Gastroesophageal sphincter (tissue), 4 donors: ENCODE measurements at places on chromosomes 12 and 14. TPM values are rescaled to one million over a fixed set of nuclear protein-coding genes. Genes with fewer than 3 reads are reported as not detected.
A peak's percentile ranks its signal among the peaks of the same experiment; 100 is the strongest.

- H3K36me3 ChIP-seq, result peaks cover 21% of the 10 kb centered on the region
- no peaks in the 10 kb centered on the region for H3K4me1 ChIP-seq
These were observed 91.8 kb downstream of the RCOR1 start for GRCh38 chr14:102684298-102684663.

GRCh38 chr12:9381619-9382018 is 173.4 kb upstream of the PZP start:
- H3K4me3 ChIP-seq, result no peak overlapping the region
- no peak overlapping the region for H3K27ac ChIP-seq
- ATAC-seq, result peak; percentile 10
- no peaks in the 10 kb centered on the region for H3K27me3 ChIP-seq
- no peaks in the 10 kb centered on the region for H3K36me3 ChIP-seq

DNA sequence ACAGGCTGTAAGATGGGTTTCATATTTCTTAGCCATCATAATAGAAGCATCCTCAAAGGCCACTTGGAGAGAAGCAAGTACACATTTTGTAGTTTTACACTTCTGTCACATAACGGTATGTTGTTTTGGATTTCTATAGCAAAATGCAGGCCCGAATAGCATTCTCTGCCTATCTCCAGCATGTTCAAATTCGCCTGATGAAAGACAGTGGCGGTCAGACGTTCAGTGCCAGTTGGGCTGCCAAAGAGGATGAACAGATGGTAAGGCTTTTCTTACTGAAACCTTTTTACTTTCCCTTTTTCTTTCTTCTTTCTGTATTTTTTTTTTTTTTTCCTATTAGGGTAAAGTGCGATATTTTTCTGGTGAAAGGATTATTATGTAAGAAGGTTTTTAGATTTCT is 110.5 kb downstream of the TTLL5 start:
- no peaks in the 10 kb centered on the region for H3K4me1 ChIP-seq
- no peaks in the 10 kb centered on the region for H3K27me3 ChIP-seq
- no peak for ATAC-seq
- H3K27ac ChIP-seq, result no peak overlapping the region
- H3K36me3 ChIP-seq, result no peaks in the 10 kb centered on the region
- no peak overlapping the region for H3K4me3 ChIP-seq

DNA sequence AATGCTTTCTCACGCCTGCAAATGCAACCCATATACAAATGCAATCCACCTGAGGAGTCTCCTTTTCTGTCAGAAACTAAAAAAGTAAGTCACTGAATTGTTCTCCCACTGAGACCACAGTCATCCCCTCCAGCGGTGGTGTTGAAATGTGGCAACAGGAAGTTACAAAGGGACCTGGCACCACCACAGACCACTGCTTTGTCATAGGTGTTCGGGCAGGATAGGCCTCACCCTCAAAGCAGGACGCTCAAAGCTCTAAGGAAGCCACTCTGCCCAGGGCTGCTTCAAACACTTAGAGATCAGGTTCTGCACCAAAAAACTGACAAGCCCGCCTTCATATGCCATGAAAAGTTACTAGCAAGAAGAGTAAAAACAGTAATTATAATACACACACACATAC is 11.3 kb downstream of the PHLDA1 start:
- H3K27me3 ChIP-seq, result no peaks in the 10 kb centered on the region
- peak overlapping the region; percentile 43 for H3K27ac ChIP-seq
- ATAC-seq, result peak; percentile 51
- peaks cover 9% of the 10 kb centered on the region for H3K4me1 ChIP-seq
- H3K4me3 ChIP-seq, result no peak overlapping the region

GRCh38 chr12:11732023-11732422 is 82.5 kb downstream of the ETV6 start:
- H3K27ac ChIP-seq, result peak overlapping the region; percentile 72
- H3K4me1 ChIP-seq, result peaks cover 57% of the 10 kb centered on the region
- H3K36me3 ChIP-seq, result no peaks in the 10 kb centered on the region
- H3K27me3 ChIP-seq, result no peaks in the 10 kb centered on the region
- H3K4me3 ChIP-seq, result no peak overlapping the region

GRCh38 chr12:94297876-94298505 is 149.6 kb downstream of the PLXNC1 start:
- ATAC-seq, result no peak
- no peaks in the 10 kb centered on the region for H3K4me1 ChIP-seq
- no peak overlapping the region for H3K27ac ChIP-seq
- no peak overlapping the region for H3K4me3 ChIP-seq
- H3K36me3 ChIP-seq, result no peaks in the 10 kb centered on the region
- H3K27me3 ChIP-seq, result no peaks in the 10 kb centered on the region

- no peaks in the 10 kb centered on the region for H3K36me3 ChIP-seq
- no peaks in the 10 kb centered on the region for H3K4me1 ChIP-seq
- no peak overlapping the region for H3K27ac ChIP-seq
- ATAC-seq, result no peak
- no peaks in the 10 kb centered on the region for H3K27me3 ChIP-seq
- no peak overlapping the region for H3K4me3 ChIP-seq
These were observed 92.2 kb downstream of the ACSS3 start for GRCh38 chr12:81170072-81170471.

GRCh38 chr14:36942522-36943245 is 229.7 kb downstream of the SLC25A21 start:
- H3K27ac ChIP-seq, result no peak overlapping the region
- H3K27me3 ChIP-seq, result no peaks in the 10 kb centered on the region
- H3K4me1 ChIP-seq, result no peaks in the 10 kb centered on the region
- no peak for ATAC-seq
- no peak overlapping the region for H3K4me3 ChIP-seq
- no peaks in the 10 kb centered on the region for H3K36me3 ChIP-seq

DNA sequence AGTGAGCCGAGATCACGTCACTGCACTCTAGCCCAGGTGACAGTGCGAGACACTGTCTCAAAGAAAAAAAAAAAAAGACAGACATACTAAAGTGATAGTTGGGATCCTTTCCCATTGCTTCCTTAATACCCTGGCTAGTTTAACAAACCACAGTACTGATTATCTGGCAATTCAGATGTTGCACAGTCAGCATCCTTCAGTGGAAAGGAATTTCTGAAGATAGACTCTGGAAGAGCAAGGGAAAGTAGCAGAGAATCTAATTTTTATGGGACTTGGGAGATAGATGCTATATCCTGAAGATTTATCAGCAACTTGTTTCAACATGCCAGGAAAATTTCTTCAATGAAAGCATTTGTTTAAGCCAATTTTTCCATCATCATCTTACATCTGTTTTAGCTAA is 6.5 kb upstream of the PPFIBP1 start:
- H3K4me3 ChIP-seq, result no peak overlapping the region
- no peak for ATAC-seq
- H3K27ac ChIP-seq, result no peak overlapping the region
- no peaks in the 10 kb centered on the region for H3K36me3 ChIP-seq

DNA sequence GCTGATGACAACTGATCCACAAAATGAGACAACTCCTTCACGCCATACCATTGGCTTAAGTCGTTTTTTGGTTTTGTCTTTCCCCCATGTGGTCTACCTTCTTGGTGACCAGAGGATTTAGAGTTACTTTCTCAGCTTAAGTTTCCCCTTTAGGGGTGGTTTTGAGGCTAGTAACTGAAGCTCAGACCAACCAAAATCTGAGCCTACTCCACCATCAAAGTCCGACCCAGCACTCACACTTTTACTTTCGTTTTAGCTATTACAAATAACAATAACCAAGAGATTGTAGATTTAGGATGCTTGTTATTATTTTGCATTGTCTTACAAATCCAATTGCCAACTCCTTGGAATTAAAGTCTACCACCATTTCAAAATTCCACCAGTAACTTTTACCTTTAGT is 130.6 kb upstream of the MDM1 start:
- no peak overlapping the region for H3K4me3 ChIP-seq
- ATAC-seq, result no peak
- no peaks in the 10 kb centered on the region for H3K36me3 ChIP-seq
- H3K4me1 ChIP-seq, result no peaks in the 10 kb centered on the region
- no peaks in the 10 kb centered on the region for H3K27me3 ChIP-seq

DNA sequence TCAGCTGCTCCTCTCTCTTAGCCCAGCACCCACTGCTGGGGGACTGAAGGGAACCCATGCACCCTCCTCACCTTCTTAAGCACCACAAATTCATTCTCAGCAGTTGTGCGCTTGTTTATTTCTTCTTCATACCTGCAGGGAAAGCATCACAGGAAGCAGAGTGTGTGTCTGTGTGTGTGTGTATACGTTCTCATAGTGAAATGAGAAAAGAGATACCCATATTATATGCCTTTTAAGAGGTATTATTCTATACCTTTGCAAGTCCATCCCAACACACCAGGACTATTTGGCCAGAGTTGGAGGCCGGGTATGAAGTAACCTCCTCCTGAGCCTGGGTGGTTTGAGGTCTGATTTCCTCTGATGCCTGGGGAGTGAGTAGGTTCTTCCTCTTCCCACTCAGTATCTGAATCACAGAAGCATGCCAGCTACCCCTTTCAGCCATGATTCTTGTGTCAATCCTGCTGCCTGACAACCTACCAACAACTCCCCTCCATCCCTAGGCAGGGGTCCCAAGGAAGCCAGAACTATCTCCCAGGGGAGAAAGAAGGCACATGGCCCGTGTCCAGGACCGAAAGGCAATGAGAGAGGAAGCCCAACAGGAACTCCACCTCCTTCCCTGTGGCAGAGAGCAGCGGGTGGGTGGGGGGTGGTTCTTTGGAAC is 3.0 kb downstream of the KRT73 start:
- peaks cover 42% of the 10 kb centered on the region for H3K27me3 ChIP-seq
- ATAC-seq, result no peak
- no peaks in the 10 kb centered on the region for H3K36me3 ChIP-seq
- H3K4me3 ChIP-seq, result no peak overlapping the region
- no peak overlapping the region for H3K27ac ChIP-seq

GRCh38 chr14:64878837-64879634 is 671 bp downstream of the SPTB start:
- peaks cover 21% of the 10 kb centered on the region for H3K4me1 ChIP-seq
- peak overlapping the region; percentile 42 for H3K4me3 ChIP-seq
- ATAC-seq, result peak; percentile 14
- peaks cover 58% of the 10 kb centered on the region for H3K27me3 ChIP-seq
- no peaks in the 10 kb centered on the region for H3K36me3 ChIP-seq

DNA sequence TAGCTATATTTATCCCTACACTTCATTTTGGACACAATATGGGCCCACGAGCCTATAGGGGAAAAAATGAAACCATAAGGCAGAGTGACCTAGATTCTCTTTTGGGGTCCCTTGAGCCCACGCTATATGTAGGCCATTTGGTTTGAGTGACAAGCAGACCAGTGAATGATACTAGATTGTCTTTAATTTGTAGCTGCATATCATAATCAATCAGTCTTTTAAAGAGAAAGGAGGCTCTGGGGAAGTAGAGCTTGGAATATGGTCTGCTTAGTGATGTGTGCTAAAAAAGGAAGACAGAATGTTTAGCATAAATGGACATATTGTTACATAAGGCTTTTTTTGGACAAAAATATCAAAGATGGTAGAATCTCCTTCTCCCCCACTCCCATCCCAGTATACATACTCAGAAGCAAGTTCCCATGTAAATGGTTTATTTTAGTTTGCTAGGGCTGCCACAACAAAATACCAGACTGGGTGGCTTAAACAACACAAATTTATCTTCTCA is 140.8 kb downstream of the CAPZA3 start:
- ATAC-seq, result no peak

DNA sequence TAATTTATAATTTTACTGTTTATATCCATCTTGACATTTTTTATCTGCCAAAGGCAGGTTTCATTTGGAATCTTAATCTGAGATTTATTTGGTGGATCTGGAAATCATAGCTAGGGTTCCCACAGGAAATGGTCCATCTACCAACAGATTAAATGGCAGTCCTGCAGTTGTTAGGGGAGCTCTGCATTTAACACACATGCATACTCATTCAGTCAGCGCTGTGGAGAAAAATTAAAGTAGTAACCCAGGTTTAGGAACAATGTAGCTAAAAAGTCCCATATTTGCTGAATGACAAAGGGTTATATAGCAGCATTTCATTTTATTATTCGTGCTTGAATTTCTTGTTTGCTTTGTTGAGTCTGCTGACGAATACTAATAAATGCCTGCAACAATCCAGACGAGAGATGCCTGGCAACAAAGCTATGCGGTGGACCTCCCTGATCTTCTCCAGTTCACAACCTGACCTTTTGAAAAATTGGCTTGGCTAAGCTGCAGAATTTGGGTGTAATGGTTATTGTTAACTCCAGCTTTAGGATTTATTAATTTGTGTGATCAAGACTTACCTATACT is 59.8 kb downstream of the MIPOL1 start:
- no peak for ATAC-seq
- H3K36me3 ChIP-seq, result no peaks in the 10 kb centered on the region
- H3K4me3 ChIP-seq, result no peak overlapping the region
- H3K27ac ChIP-seq, result no peak overlapping the region

GRCh38 chr14:89899291-89899690 is 55.2 kb downstream of the EFCAB11 start:
- no peaks in the 10 kb centered on the region for H3K4me1 ChIP-seq
- H3K36me3 ChIP-seq, result no peaks in the 10 kb centered on the region
- no peak overlapping the region for H3K4me3 ChIP-seq
- no peak for ATAC-seq

- H3K4me1 ChIP-seq, result no peaks in the 10 kb centered on the region
- ATAC-seq, result no peak
- no peak overlapping the region for H3K27ac ChIP-seq
- no peak overlapping the region for H3K4me3 ChIP-seq
- no peaks in the 10 kb centered on the region for H3K27me3 ChIP-seq
These were observed 207.2 kb upstream of the TMTC1 start for GRCh38 chr12:29990971-29991370.

- H3K4me3 ChIP-seq, result no peak overlapping the region
- H3K27ac ChIP-seq, result no peak overlapping the region
- no peak for ATAC-seq
- no peaks in the 10 kb centered on the region for H3K36me3 ChIP-seq
These were observed 34.3 kb upstream of the METAP2 start for GRCh38 chr12:95439461-95440230.

- H3K27me3 ChIP-seq, result no peaks in the 10 kb centered on the region
- no peak overlapping the region for H3K4me3 ChIP-seq
These were observed 72.8 kb downstream of the ZNF664 start for GRCh38 chr12:124045671-124046455.

DNA sequence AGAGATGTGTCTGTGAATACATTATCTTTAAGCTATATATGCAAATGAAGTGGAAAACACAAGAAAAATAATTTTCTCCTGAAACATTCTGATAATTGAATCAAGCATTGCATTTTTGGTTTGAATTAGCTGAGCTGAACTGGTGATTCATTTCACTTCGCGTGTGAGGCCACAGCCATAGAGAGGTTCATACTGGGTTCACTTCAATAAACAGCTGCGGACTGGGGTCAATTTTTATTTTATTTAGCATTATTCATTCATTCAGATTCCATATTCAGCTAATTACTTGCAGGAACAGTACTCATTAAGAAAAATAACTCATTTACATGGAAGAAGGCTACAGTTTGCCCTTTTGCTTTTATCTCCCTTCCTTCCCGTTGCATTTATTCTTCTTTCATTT is 195.2 kb upstream of the LRIG3 start:
- H3K4me1 ChIP-seq, result peaks cover 4% of the 10 kb centered on the region
- H3K27me3 ChIP-seq, result no peaks in the 10 kb centered on the region
- no peak for ATAC-seq
- no peak overlapping the region for H3K27ac ChIP-seq
- H3K36me3 ChIP-seq, result no peaks in the 10 kb centered on the region
- no peak overlapping the region for H3K4me3 ChIP-seq

Gene FAR2
- total RNA-seq, result 15.8 TPM

Gene MANSC1
- total RNA-seq, result 21.3 TPM

Gene MDM1
- total RNA-seq, result 13.5 TPM

Gene SSTR1
- 0.54 TPM for total RNA-seq

Gene NID2
- 69.5 TPM for total RNA-seq

Gene VRTN
- not detected for total RNA-seq

Gene SLC5A8
- not detected for total RNA-seq

Gene FGF6
- not detected for total RNA-seq
